Neural crest cell (in vitro differentiated cells): ENCODE measurements at places on chromosomes 1 and 21. TPM values are rescaled to one million over a fixed set of nuclear protein-coding genes. Genes with fewer than 3 reads are reported as not detected.

DNA sequence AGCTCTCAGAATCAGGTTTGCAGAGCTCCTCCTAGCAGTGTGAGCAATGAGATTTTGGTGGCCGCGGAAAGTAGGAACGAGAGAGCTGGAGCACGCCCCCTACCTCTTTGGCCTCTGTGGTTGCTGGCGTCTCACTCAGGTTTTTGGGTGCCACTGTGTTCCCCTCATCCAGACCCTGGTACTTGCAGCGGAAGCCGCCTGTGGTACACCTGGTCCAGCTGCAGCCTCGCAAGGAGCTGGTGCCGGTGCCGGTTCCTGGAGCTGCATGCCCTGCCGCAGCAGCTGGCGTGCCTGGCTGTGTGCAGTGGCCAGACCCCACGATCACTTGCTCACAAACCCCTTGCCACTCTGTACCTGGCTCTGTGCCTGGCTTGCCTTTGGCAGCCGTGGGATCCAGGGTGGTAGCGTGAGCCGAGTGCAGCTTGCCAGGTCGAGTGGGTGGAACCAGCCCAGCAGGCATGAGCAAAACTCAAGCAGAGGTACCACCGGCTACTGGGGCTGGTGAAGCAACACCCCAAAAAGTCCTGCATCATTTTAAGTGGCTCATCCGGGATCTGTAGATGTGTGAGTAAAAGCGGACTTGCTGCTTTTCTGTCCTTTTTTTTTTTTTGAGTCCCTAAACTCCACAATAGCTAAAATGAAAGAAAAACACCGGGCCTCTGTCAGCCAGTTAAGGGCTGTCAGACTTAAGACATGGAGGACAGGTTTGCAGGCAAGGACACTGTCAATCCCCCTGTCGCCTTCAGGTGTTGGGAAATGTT, 844.9 kb downstream of the KCNT2 start:
- no peaks in the 10 kb centered on the region for H3K27me3 ChIP-seq
- H3K4me3 ChIP-seq = no peak overlapping the region
- DNase-seq = no peak
- H3K4me1 ChIP-seq = no peaks in the 10 kb centered on the region

DNA sequence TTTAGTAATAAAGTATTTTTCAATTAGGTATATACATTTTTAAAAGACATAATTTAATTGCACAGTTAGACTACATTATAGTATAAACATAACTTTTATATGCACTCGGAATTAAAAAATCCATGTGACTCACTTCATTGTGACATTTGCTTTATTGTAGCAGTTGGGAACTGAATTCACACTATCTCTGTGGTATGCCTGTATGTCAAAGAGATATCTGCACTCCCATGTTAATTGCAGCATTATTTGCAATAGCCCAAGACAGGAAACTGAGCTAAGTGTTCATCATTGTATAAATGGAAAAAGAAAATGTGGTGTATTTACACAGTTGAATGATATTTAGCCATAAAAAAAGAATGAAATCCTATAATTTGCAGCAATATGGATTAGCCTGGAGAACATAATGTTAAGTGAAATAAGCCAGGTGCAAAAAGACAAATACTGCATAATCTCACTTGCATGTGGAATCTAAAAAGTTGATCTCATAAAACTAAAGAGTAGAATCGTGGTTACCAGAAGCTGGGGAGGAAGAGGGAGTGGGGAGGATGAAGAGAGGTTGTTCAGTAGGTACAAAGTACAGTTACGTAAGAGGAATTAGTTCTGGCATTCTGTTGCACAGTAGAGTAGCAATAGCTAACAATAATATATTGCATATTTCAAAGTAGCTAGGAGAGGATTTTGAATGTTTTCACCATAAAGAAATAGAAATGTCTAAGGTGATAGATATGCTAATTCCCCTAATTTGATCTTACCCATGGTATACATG, 64.8 kb downstream of the DPT start:
- no peak overlapping the region for H3K27ac ChIP-seq
- no peak for DNase-seq
- H3K27me3 ChIP-seq = no peaks in the 10 kb centered on the region
- H3K4me1 ChIP-seq = no peaks in the 10 kb centered on the region

DNA sequence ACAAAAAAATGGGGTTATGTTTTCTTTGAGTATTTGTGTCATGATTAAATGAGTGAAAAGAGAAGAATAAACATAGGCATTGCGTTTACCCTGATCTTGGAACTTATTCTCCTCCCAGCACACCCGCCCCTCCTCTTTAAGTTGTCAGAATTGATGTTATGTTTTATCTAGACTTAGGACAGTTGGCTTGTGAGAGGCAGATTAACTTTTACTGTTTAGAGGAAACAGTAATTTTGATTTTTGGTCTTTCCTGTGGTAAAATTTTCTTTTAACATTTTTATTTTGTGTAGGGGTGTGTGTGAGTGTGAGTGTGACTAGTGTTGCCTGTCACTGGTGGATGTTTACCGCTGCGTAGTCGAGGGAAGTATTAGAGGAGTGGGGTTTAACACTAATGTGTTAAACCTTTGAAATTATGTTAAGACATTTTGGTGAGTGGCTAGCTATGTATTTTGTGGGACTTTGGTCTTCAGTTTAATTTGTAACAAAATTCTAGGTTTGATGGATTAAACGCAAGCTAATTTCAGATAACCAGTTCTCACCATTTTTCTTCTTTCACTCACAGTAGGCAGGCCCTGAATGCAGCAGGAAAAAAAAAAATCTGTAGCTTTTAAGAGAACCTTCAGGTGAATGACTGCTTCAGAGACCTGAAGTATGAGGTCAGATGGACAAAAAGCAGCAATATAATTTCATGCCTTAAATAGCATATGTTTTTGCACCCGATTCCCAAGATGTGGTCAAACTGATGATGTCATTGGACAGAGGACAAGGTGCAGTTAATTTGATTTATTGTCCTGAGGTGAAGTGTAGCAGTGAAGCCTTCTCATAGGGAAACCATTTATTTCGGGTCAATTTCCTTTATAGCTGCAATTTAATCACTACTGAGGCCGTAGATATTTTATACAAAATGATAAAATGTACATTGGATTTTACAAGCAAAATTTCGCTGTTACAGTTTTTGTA, 2.7 kb downstream of the POU2F1 start:
- peaks cover 66% of the 10 kb centered on the region for H3K4me1 ChIP-seq
- H3K27ac ChIP-seq = no peak overlapping the region
- no peaks in the 10 kb centered on the region for H3K36me3 ChIP-seq
- H3K27me3 ChIP-seq = peaks cover 7% of the 10 kb centered on the region
- no peak for DNase-seq

DNA sequence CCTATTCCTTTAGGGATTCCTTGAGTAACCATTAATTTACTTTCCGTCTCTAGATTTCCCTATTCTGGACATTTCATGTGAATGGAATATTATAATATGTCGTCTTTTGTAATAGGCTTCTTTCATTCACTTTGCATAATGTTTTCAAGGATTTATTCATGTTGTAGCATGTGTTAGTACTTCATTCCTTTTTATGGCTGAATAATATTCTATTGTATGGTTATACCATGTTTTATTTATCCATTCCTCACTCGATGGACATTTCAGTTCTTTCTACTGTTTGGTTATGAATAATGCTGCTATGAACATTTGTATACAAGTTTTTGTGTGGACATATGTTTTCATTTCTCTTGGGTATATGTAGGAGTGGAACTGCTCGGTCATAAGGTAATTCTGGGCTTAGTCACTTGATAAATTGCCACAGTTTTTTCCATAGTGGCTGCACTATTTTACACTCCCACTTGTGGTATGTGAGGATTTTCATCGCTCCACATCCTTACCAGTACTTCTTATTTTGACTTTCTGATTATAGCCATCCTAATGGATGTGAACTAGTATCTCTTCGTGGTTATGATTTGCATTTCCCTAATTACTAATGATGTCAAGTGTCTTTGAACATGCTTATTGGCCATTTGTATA, 17.7 kb downstream of the PPP2R5A start:
- H3K4me1 ChIP-seq = peaks cover 4% of the 10 kb centered on the region
- H3K36me3 ChIP-seq = peaks cover 7% of the 10 kb centered on the region
- H3K27me3 ChIP-seq = no peaks in the 10 kb centered on the region
- H3K27ac ChIP-seq = no peak overlapping the region
- DNase-seq = no peak
- H3K4me3 ChIP-seq = no peak overlapping the region

The ANKRD34A gene
- 0.49 and 1.2 TPM in 2 replicates for total RNA-seq

DNA sequence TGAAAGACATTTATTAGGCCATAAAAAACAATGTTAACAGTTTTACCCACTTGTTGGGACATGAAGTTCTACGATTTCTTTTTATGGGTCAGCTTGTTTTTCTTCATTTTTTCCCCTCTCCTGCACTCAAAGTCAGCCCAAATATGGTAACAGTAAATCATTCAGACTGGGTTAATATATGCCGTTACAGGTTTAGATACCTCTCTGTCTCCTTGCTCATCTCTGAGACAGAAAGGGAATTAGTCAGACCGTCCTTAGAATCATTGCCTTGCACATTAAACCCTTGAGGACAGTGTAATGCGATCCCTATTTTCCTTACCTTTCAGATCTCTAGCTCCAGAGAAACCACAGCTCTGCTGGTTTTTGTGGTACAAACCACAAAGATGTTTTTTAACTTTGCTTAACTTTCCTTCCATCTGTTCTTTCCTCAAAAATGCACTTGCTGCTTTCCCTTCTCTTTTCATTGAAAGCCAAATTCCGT, 613.3 kb downstream of the PLPP3 start:
- no peak overlapping the region for H3K27ac ChIP-seq
- H3K36me3 ChIP-seq = no peaks in the 10 kb centered on the region
- no peaks in the 10 kb centered on the region for H3K27me3 ChIP-seq
- no peaks in the 10 kb centered on the region for H3K4me1 ChIP-seq
- H3K4me3 ChIP-seq = no peak overlapping the region

DNA sequence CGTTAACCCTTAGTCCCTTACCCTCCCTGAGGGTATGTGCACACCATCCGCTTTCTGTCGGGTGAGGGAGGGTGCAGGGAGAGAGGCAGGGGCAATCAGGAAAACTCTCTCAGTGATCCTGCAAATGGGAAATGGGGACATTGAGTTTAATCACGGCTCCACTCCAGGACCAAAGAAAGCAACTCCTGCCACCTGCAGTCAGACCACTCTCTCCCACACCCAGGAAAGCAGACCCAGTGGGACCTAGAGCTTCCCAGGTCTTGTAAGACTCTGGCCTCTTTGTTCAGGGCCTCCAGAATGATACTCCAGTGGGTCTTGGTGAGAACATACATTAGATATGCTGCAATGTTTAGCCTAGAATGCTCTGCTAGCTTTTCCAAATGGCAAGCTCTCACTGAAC, 71.5 kb downstream of the GNG12 start:
- H3K4me1 ChIP-seq = peaks cover 9% of the 10 kb centered on the region
- H3K4me3 ChIP-seq = no peak overlapping the region
- no peak for DNase-seq
- H3K27ac ChIP-seq = no peak overlapping the region
- no peaks in the 10 kb centered on the region for H3K27me3 ChIP-seq
